Activated CD8-positive, alpha-beta memory T cell treated with anti-CD3 and anti-CD28 coated beads for 24 hours (primary cell): ENCODE measurements at places on chromosomes 3 and 15.

DNA sequence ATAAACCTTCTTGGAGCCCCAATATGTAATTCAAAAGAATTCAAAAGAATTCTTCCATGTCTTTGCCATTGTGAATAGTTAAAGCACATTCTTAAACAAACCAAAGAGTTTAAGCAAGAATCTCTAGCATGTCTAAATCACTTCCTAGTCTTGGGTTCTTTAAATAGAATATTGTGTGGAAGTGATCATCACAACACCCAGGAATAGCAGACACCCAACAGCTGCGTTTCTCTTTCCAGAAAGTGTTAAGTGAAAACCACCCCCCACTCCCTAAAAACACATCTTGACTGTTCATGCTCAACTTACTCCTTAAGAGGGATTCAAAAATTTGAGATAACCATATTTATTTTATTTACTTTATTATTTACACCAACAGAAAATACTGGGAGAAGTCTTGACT, 24.1 kb upstream of the CAPN7 start:
- no peak for DNase-seq

GRCh38 chr3:134858441-134859035, 63.5 kb downstream of the EPHB1 start:
- DNase-seq = no peak

DNA sequence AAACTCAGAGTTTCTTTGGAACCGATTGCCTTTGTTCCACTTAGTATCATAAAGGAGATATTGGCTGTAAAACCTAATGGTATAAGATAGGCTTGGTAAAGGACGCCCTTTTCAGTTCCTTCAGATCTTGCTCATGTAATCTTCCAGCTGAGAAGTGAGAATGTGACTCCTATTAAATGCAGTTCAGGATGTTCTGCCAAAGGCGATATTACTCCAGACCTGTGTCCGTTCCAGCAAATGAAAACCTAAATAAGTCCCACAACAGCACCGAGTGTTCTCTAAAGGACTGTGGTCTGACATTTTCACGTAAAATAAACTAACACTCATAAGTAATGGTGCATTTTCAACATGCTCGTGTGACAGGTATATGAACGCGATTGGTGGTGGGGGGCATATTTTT, 276.2 kb downstream of the FEZF2 start:
- DNase-seq = no peak

DNA sequence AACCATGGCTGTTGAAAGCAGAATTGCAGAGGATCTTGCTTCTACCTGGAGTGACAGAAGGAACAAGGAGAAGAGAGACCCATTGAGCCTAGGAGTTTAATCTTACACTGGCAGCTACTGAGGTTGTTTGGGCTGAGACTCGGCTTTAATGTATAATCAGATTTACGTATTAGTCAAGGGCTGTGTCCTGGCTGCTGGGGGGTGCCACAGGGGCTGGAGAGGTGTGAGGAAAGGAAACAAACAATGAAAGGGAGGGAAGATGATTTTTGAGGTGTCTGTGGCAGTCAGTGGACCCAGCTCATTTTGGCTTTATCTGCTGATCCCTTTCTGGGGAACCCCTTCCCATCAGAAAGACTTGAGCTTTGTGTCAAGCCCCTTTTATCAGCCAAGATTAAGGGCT, 95.7 kb downstream of the PRICKLE2 start:
- no peak for DNase-seq

GRCh38 chr3:43405888-43406642, 119.7 kb downstream of the SNRK start:
- no peak for DNase-seq

DNA sequence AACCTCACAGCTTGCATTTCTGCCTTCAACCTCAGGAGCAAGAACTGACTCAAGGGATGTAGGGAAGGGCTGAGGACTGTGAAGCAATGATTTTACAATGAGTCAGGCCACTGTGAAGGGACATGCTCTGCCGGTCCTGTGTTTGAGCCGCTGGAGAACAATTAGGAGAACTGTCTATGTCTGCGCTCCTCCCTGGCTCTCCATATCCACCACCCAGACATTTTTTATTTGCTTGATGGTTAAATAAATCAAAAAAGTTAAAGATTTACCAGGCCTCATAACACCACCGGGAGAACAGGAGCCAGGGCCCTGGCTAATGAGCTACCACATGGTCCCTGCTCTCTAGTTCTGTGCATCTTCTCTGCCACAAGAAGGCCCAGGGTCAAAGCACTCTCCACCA, 29.6 kb downstream of the SEC61A1 start:
- DNase-seq = no peak

- no peak for DNase-seq
These were observed 42.8 kb upstream of the TEX9 start for GRCh38 chr15:56322444-56322843.

DNA sequence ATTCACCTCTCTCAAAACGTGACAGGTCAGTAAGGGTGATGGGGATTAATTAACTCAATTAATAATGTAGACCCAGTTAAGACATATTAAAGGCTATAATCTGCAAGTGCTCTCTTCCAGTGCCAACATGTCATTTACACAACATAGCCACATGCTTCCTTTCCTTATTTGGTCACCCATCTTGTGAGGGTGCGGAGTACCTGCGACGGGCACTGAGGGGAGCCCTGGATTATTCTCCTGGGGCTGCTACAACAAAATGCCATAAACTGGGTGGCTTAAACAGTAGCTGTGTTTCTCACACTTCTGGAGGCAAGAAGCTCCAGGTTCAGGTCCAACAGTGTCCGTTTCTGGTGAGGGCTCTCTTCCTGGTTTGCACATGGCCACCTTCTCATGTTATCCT, 157.4 kb upstream of the LRTM1 start:
- DNase-seq = no peak
